ENCODE measurements at places on chromosomes 3 and 15. TPM values are rescaled to one million over a fixed set of nuclear protein-coding genes. Genes with fewer than 3 reads are reported as not detected.
A peak's percentile ranks its signal among the peaks of the same experiment; 100 is the strongest.

- DNase-seq = no peak
Measured at GRCh38 chr3:120568598-120568997, 27.5 kb upstream of the NDUFB4 start.

- DNase-seq = no peak
Measured at GRCh38 chr3:193875601-193876321, 260.2 kb upstream of the HES1 start.

DNA sequence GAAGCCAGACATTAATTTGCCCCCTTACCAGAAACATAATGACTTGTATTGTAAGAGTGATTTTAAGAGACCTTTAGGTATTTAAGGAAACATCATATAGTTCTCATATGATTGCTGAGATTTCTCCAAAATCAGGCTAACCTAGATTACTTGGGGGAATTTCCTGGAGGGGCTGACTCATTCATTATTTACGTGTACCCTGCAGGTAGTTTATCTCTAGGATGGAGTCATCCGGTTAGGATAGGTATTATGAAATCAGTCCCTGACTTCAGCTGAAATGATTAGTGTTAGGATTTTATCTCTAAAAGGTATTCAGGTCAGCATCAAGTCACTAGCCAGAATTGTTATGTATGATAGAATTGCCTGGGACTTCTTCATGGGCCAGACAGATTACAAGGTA, 97.5 kb downstream of the TCF12 start:
- DNase-seq = no peak

- no peak for DNase-seq
Measured at GRCh38 chr3:154314152-154314551, 10.1 kb downstream of the DHX36 start.

DNA sequence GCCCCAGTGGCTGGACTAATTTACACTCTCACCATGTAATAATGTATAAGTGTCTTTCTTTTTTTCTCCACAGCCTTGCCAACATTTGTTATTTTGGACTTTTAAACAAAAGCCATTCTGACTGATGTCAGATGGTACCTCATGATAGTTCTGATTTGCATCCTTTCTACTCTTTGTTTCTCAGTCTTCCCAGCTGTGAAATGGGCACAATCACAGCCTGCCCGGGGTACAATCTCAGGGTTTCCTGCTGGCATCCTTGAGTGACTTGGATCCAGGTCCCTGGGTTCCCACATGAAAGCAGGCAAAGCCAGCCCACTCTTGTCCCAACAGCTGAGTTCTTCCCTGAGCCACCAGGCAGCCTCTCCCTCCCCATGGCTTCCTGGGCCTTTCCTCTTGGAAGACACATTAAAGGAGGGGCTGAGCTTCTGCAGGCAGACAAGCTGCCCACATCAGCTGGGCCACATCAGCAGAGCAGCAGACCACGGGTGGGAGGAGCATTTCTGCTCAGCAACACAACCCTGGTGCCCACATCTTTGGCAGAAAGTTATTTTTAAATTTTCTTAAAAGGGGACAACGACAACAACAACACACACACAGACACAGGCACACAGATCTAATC, 82.0 kb downstream of the MYLK start:
- DNase-seq = peak; percentile 33

GRCh38 chr3:123348471-123349200, 100.3 kb downstream of the ADCY5 start:
- no peak for DNase-seq

GRCh38 chr3:129343643-129344360, 65.1 kb downstream of the HMCES start:
- peak; percentile 31 for DNase-seq

DNA sequence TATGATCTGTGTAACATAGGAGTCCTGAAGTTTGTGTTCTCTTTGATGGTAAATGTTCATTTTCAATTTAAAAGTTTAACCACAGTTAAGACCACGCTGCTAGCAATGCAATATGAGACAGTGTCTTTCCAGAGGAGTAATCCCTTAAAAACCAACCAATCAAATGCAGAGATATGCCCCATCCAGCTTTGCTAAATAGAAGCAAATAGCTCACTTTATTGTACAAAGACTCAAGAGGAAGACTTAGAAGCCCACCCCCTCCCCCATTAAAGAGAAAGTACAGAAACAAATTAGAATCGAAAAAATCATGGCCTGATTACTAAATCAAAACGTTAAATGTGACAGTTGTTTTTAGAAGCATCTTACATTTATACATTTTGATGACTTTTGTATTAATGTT, 2.1 kb upstream of the ANP32A start:
- DNase-seq = peak; percentile 36

- DNase-seq = no peak
Measured at GRCh38 chr3:174089592-174089991, 692.0 kb downstream of the NLGN1 start.

IRAK2 gene
- total RNA-seq = 6.3 TPM

MYRIP gene
- 3.7 TPM for total RNA-seq

All from tongue (tissue), 3 donors.